ENCODE measurements at places on chromosomes 12 and 14.

- DNase-seq = no peak
Observed at GRCh38 chr14:101788016-101788635, 26.6 kb downstream of the PPP2R5C start.

GRCh38 chr12:7797698-7798398, 8.6 kb downstream of the NANOG start:
- DNase-seq = no peak

- DNase-seq = no peak
Observed at GRCh38 chr12:19382111-19382526, 57.2 kb upstream of the AEBP2 start.

- DNase-seq = no peak
Observed at GRCh38 chr14:77063571-77064171, 34.4 kb upstream of the CIPC start.

DNA sequence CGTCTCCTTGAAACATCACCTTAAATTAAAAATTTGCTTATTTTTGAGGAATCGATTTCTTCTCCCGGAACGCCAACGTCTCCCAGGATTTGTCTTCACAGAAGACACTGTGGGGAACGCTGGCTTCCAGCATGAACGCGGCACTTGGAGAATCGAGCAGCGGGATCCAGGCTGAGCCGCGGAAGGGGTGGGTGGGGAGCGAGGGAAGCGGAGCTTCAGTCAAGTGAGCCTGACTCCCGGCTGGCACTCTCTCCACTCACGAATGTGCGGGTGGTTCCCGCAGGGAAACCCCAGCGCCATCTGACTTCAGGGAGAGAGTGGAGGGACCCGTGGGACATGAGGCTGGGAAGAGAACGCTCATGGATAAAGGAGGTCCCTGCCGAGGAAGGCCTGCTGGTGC, 506.0 kb upstream of the TMEM132C start:
- no peak for DNase-seq

DNA sequence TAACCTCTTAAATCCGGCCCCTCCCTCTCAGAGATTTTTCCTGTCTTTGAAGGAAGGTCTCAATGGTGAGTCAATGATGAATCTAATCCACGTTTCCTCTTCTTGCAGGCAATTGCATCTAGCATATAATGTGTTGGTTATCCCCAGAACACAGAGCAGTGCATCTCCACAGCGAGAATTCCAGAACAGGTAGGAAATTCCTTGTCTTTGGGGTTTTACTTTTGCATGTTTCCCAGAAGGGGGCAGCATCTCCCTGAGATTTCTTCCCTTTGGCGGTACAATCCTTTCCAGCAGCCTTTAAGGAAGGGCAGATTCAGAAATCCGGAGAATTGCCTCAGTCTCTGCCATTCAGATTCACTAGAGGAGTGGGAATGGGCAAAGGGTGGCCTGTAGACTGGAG, 128.0 kb downstream of the KCNA5 start:
- DNase-seq = no peak

DNA sequence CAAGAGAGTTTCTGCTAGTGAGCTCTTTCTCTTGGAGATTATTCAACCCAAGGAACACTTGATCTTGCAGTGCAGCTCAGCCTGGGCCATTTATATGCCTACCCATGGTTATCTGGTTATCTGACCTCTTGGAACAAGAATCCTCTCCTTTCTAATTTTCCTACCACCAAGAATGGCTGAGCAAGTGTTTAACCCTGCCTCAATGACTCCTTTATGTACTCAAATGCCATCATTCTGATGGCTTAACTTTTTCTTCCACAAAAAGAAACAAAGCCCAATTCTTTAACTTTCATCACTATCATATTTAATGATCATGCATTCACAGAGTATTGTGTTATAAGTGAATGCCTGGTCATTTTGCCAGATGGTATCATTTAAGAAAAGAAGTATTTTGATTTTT, 67.8 kb downstream of the TMEM117 start:
- DNase-seq = no peak

- DNase-seq = peak; percentile 65
Observed at GRCh38 chr14:35897616-35898111, 71.5 kb downstream of the BRMS1L start.

DNA sequence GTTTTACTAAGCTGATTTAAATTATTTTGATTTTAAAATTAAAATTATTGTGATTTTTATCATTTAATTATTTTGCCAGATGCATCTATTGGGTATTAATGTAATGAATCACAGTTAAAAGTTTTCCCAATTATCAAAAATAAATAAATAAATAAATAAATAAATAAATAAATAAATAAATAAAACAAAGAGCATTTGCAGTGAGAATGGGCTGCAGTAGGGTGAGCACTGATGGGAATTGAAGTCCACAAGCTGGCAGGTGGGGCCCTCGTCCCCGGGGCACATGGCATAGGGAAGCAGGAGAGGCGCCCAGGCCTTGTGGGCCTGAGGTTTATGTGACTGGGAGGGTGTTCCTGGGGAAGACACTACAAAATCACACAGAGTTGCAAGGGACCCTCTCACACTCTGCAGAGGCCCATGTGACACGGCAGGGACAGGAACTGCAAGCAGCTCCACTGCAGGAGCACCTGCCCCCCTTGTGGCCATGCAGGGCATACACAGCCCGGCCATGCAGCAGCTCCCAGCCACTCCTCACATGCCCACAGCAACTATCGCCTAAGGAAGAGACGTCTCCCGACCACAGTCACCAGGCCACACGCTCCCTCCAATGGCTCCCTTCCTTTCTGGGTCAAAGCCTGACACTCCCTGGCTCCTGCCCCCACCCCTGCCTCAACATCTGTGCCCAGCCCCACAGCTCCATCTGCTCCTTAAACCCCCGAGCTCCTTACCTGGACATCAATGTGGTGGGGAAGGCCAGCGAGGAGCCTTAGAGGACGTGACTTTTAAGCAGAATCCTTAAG, 256.3 kb upstream of the SFSWAP start:
- DNase-seq = peak; percentile 36

DNA sequence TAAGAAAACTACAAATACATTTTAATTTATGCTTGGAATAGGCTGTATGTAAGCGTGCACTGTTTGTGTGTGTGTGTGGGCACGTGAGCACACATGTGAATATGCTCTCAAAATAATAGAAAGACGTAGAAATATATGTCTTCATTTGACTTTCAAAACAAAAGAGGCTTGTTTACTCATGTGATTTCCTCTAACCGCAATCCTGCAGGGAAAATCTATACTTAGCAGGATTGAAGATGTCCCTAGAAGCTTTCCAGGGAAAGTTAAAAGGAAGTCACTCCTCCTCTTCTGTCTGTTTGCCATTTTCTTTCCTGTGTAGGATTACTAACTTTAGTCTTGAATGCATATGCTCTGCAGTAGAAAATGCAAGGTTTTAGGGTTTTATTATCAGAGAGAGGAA, 404.7 kb downstream of the MDGA2 start:
- no peak for DNase-seq

GRCh38 chr12:115335048-115335447, 651.1 kb upstream of the TBX3 start:
- no peak for DNase-seq

GRCh38 chr12:124696693-124697476, 129.5 kb upstream of the NCOR2 start:
- no peak for DNase-seq

- DNase-seq = no peak
Observed at GRCh38 chr12:80777587-80777986, 60.9 kb downstream of the MYF5 start.

DNA sequence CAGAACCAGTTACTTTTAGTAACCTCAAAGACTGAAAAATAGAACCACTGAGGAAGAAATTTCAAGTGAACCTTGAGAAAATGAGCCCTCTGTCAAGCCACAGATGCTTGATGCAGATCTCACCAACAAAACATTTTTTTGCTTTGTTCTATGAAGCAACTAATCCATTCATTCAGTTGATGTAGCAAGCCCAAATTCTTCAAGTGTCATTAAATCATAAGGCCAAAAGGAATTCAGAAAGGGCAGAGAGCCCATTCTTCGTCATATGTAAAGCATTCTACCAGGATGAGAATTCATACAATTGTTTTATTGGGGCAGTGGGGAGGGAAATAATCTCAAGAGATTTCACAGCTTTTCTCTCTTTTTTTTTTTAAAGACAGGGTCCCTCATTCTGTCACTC, 218.0 kb upstream of the RGS6 start:
- no peak for DNase-seq

DNA sequence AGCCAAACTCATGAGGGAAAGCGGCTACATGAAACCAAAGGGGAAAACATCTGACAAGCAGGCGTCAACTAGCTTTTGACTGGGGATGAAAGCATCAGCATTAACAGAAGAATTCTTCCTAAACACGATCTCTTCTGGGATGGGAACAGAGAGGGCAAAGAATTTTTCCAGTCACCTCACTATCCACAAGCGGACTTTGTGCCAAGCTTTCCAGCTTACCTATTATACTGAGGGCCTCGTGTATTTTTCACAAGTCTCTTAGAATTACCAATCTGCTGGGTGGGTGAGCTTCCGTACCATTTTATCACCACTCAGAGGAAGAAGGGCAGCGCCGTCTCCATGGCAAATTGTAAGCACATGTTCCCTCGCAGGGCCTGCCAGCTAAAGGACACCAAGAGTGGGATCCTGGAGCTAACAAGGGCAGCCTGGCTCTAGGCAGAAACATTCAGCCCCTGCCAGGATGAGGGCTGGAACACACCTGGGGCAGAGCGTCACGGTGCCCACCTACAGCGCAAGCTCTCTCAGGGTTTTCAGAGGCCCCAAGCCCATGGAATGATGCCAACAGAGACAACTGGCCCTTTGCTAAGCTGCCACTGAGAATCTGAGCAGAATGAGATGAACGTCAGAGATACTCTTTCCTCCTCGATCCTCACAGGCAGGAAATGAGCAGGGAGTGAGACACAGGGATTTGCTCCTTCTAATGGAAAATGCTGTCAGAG, 74.6 kb downstream of the CHGA start:
- no peak for DNase-seq

GRCh38 chr12:108832208-108832607, 25.2 kb downstream of the SSH1 start:
- DNase-seq = no peak

GRCh38 chr12:107912421-107913004, 138.0 kb downstream of the ASCL4 start:
- DNase-seq = no peak

DNA sequence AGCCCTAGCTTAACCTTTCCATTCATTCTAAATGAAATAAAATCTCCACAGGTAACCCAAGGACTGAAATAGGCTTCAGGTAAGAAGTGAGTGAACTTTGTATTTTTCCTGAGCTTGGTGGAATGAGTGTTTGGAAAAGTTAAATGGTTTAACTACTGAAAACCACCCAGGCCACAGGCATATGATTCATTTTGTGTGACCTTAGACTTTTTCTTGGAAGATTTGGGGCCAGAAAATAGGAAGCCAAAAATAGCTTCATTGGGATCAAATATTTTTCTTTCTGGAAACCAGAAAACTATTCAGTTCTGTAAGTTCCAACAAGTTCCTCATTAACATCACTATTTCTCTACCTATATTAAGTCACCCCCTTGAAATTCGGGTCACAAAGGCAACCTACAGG, 212.6 kb downstream of the PCNX1 start:
- DNase-seq = no peak

GRCh38 chr12:14810953-14811483, 3.0 kb downstream of the SMCO3 start:
- no peak for DNase-seq

DNA sequence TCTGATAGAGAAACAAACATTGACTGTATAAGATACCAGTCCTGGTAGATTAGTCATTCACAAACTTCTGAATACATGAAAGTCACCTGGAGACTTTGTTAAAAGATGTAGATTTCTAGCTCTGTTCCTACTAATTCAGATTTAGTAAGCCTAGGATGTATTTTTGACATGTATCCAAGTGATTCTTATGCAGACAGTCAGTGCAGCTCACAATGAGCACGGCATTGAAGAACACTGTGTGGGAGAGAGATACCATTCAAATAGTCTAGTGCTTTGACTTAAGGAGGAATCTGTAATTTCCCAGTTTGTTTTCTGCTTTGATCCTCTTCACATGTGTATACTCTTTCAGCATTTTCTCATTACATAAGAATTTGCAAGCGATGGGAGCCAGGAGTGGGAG, 68.7 kb upstream of the STXBP6 start:
- DNase-seq = no peak

GRCh38 chr12:57037264-57037663, 12.7 kb downstream of the MYO1A start:
- DNase-seq = no peak
